ENCODE measurements at places on chromosomes 7 and 10.

- peak; percentile 52 for DNase-seq
Measured at GRCh38 chr10:21526860-21527597, 1.5 kb upstream of the SKIDA1 start.

DNA sequence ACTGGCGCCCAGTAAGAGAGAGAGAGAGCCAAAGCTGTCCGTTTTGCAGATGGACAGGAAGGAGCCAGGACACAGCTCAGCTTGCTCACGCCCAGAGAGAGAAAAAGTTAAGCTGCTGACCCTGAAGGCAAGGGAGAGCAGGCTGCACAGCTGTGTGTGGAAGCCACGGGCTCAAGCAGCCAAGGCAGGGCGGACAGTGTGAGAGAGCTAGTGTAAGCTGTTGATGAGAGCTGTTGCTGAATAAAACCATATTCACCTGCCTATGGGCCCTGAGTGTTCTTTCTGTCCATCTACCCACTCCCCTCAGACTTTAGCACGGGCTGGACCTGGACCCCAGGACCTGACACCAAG is 5.4 kb downstream of the INMT start:
- no peak for DNase-seq

DNA sequence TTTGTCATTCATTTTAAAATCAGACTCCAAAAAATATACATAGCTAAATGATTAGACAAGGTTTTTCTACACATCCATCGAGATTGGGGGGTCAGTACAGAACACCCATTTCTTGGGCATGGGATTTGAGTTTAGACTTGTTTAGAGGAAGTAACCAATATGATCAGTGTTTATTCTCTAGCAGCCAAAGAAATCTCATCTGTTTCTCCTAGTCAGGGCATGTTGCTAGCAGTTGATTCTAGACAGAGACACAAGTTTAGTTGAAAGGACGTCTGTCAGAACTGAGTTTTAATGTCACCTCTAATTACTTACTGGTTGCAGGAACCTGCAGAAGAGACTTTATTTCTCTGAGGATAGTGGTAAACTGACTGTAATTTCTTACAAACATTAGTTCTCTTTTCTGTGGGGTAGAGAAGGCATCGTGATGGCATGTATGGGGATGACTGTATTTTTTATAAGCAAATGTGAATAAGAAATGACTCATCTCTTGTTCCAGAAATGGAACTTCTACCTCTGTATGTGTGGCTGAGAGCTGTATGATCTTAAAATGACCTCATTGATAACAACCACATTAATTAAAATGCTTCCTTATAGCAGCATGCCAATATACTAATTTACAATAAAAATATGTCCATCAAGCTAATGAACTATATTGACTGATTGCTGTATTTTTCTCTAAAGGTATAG is 30.6 kb upstream of the RHOBTB1 start:
- no peak for DNase-seq

DNA sequence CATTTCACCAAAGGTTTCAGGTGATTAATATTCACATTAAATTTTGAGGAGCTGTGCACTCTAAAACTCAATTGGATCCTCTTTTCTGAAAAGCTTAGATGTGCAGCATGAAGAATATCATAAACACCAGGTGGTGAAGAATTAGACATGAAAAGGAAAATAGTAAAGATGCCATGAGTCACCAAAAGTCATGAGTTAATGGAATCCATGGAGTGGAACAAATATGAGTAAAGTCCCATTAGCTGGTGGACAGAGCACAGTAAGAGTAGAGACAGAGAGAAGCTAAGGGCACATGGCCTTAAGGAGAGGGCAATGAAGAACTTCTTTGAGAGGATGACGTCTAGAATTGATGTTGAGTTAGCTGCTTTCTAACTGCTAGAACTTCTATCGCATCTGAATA is 271.6 kb downstream of the CSTF2T start:
- no peak for DNase-seq

DNA sequence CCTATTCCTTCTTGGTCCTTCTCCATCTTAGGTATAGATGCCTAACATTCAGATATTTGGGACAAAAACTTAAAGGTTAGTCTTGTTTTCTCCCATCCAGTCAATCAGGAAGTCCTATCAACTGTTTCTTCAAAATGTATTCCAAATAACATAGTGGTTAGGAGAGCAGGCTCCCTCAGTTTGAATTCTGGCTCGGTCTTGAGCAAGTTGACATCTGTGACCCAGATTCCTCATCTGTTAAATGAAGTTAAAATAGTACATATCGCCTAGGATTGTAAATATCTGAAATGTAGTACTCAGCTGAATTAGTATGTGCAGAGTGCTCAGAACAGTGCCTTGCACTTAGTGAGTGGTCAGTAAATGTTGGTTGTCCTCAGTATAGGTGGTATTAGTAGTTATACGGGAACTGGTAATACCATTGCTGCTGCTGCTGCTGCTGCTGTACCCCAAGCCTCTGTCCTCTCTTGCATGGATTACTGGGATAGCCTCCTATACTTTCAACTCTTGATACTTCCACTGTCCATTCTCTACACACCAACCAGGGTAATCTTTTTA is 58.6 kb downstream of the RALA start:
- no peak for DNase-seq

GRCh38 chr7:18313965-18314364 is 181.6 kb upstream of the HDAC9 start:
- no peak for DNase-seq

DNA sequence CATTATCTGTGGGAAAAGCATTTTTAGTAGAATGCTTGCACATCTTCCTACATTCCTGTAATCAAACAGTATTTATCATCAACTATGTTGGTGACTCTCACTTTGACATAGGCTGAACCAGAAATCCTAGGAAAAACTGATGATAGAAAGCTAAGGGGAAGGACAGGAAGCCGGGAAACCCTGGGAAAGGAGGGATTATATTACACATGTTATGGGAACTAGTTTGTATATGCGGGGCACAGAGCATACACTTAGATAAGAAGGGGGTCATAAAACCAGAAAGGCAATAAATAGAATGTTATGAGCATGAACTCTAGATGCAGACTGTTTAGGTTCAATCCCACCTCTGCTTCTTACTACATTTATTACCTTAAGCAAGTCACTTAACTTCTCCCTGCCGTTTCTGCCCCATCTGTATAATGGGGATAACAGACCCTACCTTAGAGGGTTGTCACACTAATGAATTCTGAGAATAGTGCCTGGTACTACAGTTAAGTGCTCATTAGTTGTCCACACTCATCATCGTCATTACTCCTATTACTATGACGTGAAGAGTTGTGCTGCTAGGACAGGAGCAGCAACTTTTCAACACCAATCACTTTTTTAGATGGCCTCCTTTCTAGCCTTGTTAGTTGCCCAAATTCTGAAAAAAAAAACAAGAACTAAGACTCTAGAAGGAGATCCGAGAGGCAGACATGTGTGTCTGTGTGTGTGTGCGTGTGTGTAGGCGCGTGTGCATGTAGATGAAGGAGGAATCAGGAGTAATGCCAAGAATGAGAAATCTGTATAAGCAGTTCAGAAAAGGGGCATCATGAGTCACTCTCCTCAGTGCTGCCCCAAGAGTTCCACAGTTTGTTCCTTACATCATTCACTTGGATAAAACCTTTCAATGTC is 52.2 kb downstream of the KMT2C start:
- no peak for DNase-seq

GRCh38 chr10:96889415-96890171 is 57.5 kb downstream of the LCOR start:
- DNase-seq = no peak

DNA sequence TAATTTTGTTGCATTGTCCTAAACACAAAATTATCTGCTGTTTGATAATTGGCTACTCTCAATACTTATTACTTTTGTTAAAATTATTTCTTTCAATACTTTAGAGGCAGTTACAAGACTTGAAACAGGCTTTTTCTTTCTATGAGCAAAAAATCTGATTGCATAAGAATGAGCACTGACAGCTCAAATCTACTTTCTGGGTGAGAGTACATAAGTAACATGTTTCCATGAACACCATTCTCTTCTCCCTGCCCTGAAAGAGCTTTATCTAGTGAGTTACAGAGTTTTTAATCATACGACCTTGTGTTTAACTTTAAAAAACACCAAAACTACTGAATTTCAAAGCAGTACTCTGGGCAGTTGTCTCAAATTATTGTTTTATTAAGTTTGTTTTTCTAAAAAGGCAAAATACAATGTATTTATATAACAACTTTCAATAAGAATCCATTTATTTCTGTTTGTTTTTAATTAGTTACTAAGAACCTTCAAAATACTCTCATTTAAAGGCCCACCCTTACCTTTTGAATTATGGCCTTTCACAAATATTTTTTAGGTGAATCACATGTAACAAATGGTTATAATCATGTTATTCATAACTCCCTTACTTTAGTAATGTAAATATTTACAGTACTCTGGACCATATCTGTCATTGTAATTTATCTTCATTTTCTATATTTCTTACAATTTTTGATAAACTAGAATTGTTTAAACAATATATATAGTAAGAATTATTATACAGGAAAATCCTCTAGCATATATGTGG is 23.0 kb upstream of the TFAM start:
- DNase-seq = no peak

- peak; percentile 82 for DNase-seq
Measured at GRCh38 chr10:103193107-103193819, at the start of gene NT5C2. Gene NT5C2, minus strand, starts transcription at chr10:103193272. Its CDS starts 18,314 bp downstream, at chr10:103174958.

DNA sequence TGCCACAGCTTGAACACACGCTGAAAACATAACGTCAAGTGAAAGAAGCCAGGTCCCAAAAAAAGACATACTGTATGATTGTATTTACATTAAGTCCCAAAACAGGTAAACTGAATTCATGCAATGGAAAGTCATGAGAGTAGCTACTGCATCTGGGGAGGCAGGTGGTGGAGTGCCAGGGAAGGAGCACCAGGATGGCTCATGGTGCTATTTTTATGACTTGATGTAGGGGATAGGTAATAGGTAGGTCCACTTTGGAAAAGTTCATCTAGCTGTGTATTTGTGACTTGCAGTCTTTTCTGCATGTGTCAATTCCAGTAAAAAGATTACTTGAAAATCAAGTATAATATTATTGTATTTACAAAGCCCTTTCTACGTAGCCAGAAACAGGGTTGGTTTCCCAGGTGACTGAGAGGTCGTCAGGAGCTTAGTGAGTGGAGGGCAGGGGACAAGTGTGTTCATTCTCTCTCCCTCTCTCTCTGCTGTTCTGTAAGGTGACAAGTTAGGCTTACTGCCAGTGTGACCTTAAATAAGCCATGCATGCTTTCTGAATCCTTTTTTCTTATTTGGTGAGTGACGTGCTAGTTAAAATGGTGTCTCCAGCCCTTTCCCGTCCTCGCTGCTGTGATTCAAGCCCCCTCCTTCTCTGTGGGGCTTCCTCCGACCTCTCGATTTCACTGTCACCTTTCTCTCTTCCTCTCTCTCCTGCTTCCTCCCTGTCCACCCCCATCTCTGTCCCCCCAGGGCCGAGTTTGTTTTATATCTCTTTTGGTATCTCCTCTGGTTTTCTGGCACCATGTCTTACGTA is 9.4 kb upstream of the PRKCQ start:
- no peak for DNase-seq

DNA sequence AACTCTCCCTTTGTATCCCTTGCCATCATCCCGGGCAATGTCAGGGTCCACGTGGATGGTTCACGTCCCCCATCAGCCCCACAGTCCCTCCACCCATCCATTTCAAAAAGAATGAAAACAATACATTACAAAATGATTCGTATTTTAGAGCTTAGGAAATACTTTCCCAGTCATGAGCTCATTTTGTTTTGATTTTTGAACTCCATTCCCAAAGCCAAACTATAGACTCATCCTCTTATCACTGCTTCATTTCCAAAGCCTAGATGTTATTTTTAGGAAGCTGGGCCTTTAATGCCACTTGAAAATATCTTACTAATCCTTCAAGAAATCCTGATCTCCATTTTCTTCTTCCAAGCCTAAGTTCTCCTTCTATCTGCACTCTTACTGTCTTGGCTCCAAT is 72.1 kb downstream of the WNT2 start:
- DNase-seq = no peak
